ENCODE measurements at places on chromosomes 3 and 15.

DNA sequence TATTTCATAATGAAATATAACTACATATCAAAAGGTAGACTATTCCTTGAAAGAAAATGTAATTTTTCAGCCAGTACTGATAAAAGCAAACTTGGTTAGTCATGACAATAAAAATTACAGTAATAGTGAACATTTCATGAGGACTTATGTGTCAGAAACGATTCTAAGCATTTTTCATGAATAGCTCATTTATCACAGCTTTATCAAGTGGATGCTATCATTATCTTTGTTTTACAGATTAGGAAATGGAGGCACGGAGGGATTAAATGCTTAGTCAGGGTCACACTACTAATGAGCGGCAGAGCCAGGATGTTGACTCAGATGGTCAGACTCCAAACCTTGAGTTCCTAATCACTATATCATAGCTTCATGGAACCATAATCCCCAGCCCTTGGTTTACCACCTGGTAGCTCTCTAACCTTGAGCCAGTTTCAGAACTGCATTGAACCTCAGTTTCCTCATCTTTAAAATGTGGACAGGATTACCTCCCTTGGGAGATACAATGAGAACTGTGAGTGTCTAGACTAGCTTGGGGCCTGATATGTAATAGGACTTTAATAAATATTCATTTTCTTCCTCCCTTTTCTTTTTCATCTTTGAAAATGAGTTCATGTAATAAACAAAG lies 85.4 kb downstream of the TNIK start:
- DNase-seq: no peak

GRCh38 chr15:85475317-85475701 lies 94.9 kb downstream of the AKAP13 start:
- DNase-seq: no peak

DNA sequence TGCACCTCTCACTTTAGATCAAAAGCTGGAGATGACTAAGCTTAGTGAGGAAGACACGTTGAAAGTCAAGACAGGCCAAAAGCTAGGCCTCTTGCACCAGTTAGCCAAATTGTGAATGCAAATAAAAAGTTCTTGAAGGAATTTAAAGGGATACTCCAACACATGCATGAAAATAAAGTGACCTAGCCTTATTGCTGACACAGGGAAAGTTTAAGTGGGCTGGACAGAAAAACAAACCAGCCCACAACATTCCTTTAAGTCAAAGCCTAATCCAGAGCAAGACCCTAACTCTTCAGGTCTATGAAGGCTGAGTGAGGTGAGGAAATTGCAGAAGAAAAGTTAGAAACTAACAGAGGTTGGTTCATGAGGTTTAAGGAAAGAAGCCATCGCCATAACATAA lies 100.6 kb upstream of the PSMD6 start:
- no peak for DNase-seq

- DNase-seq: no peak
These were observed 61.8 kb upstream of the P3H2 start for GRCh38 chr3:190182418-190183043.

DNA sequence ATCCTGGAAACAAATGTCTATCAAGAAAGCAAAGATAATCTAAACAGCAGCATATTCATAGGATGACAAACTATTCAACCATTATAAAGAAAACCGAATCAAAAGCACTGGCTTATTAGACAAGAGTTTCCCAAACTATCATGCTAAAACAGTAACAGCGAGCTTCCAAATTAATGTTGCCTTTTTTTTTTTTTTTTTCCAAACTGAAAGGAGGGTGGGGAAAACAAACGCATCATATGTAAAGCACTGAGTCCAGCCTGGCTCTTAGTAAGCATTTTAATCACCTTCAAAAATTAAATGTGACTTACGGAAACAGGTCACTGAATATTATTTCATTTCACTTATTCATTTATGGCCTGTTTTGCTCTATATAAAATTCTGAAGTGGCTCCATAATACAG lies 2.3 kb downstream of the TJP1 start:
- DNase-seq: no peak

- DNase-seq: no peak
These were observed 919.7 kb upstream of the NR2F2 start for GRCh38 chr15:95410757-95411156.

GRCh38 chr3:170323331-170323730 lies 34.2 kb upstream of the SKIL start:
- no peak for DNase-seq

GRCh38 chr15:77085297-77085696 lies 14.4 kb upstream of the TSPAN3 start:
- no peak for DNase-seq

Data from G401 (cell line).